Nucleus accumbens (tissue), 56 donors: ENCODE measurements at places on chromosomes 13 and 19.

- DNase-seq, result no peak
Observed at GRCh38 chr13:39484506-39485313, 118.3 kb downstream of the LHFPL6 start.

- no peak for DNase-seq
Observed at GRCh38 chr13:76813000-76813691, 73.1 kb downstream of the KCTD12 start.

DNA sequence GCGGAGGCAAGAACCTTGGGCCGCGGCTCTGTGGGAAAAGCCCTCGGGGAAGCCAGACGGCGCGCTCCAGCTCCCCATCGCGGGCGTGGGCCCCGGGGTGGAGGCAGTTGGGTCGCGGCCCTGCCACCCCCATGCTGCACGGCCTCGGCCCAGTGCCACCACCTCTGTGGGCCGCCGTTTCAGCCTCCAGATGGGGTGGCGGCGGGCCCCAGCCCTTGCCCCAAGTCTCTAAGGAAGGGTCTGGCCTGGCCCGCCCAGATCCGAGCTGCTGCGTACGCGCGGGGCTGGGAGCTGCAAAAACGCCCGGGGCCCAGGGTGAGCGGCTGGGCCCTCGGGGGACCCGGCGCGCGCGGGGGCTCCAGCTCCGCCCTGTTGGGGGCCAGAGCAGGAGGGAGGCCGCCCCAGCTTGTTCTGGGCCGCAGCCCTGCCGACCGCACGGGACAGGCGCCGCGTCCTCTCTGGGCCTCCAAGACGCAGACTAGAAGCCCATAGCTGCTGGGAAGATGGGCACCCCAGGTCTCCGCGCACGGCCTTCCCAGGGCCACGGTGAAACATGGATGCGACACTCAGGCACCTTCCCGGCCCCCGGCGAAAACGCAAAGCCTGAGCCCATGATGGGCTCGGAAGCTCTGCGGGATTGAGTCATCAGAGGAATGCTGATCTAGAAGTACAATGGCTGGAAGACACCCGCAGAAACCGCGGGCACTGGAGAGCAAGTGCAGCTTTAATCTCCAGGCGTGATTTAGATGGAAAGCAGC, 110.1 kb downstream of the KCTD15 start:
- DNase-seq, result no peak

- DNase-seq, result no peak
Observed at GRCh38 chr19:31174948-31175347, 174.3 kb downstream of the TSHZ3 start.
